ENCODE measurements at places on chromosomes 4 and X. TPM values are rescaled to one million over a fixed set of nuclear protein-coding genes. Genes with fewer than 3 reads are reported as not detected.

The LDOC1 gene
- polyA plus RNA-seq = 50.9 TPM

The TNIP3 gene
- polyA plus RNA-seq = 1.8 TPM

The FAT4 gene
- 29.9 TPM for polyA plus RNA-seq

The AFF1 gene
- polyA plus RNA-seq = 29.2 TPM

The SCD5 gene
- 33.7 TPM for polyA plus RNA-seq

The VCX3B gene
- polyA plus RNA-seq = not detected

The PNMA5 gene
- 0.36 TPM for polyA plus RNA-seq

The COMMD8 gene
- 20.0 TPM for polyA plus RNA-seq

The USP17L15 gene
- not detected for polyA plus RNA-seq

The FBXW7 gene
- 35.1 TPM for polyA plus RNA-seq

The SFRP2 gene
- polyA plus RNA-seq = 50.3 TPM

The SLC25A43 gene
- polyA plus RNA-seq = 3.5 TPM

The HELT gene
- polyA plus RNA-seq = not detected

The HMGN5 gene
- polyA plus RNA-seq = 34.9 TPM

The CLDN22 gene
- polyA plus RNA-seq = not detected

The SMIM43 gene
- 1.3 TPM for polyA plus RNA-seq

The RAI2 gene
- 12.0 TPM for polyA plus RNA-seq

The BEX4 gene
- 152 TPM for polyA plus RNA-seq

The MAML3 gene
- polyA plus RNA-seq = 16.9 TPM

The FAM9C gene
- polyA plus RNA-seq = 0.57 TPM

The CXCL8 gene
- polyA plus RNA-seq = 0.35 TPM

The ELOVL6 gene
- 29.2 TPM for polyA plus RNA-seq

The PRSS12 gene
- 20.9 TPM for polyA plus RNA-seq
